ENCODE measurements at places on chromosomes 6 and 20.

- no peak for DNase-seq
Measured at GRCh38 chr6:165728216-165728615, 65.2 kb upstream of the PDE10A start.

GRCh38 chr6:131875647-131876046, 67.8 kb downstream of the ENPP1 start:
- no peak for DNase-seq

GRCh38 chr20:46028772-46029371, at the start of gene SLC12A5:
TSS of gene SLC12A5 (plus strand) at chr20:46029215. CDS start at chr20:46029345, 130 bp downstream.
- DNase-seq: no peak

DNA sequence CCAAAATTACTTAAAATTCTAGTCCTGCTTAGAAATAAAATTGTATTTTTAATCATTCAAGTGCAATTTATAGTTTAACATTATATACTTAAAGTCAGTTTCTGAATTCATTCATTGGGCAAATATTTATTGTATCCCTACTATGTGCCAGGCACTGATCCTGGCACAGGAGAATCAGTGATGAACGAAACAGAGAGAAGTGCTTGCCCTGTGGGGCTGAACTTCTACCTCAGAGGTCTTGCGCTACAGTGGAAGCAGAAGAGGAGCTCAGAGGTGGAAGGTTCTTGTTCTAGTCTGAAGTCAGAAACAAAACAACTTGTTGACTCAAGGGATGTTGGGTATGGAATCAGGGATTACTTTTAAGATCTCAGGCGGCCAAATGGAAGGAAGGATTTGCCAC, 6.0 kb downstream of the CLDN20 start:
- no peak for DNase-seq

DNA sequence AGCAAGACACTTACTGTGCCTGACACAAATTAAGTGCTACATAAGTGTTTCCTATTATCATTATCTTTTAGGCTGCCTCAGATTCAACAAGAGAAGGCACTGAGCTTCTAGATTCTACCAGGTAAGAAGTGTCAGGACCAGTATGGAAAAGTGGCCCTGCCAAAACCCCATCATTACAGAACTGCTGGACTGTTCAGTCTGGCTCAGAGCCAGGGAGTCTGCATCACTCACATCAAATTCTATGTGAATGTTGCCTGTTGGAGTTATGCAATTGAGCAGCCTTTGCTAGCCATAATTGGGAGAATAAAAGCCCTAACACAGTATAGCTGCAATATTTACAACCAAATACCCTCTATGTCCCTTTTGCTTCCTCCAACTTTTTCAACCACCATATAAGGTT, 70.9 kb downstream of the ATG5 start:
- no peak for DNase-seq

DNA sequence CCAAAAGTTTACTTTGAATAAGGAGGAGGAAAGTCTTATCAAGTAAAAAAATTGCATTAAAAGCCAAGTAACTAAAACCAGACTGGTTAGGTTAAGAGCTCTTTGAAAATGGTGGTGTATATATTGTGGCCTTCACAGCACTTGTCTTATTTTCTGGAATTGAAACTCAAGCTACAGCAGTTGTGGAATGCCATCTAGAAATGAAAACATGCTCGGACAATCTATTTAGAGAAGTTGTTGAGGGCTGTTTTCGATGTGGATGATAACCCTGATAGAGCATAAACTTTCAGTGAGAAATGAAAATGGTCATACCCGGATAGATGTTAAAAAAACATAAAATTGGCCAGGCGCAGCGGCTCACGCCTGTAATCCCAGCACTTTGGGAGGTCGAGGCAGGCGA, 47.0 kb downstream of the ARID1B start:
- no peak for DNase-seq

Measured in inflammatory macrophage (primary cell).